ENCODE measurements at places on chromosomes 11 and 22.

DNA sequence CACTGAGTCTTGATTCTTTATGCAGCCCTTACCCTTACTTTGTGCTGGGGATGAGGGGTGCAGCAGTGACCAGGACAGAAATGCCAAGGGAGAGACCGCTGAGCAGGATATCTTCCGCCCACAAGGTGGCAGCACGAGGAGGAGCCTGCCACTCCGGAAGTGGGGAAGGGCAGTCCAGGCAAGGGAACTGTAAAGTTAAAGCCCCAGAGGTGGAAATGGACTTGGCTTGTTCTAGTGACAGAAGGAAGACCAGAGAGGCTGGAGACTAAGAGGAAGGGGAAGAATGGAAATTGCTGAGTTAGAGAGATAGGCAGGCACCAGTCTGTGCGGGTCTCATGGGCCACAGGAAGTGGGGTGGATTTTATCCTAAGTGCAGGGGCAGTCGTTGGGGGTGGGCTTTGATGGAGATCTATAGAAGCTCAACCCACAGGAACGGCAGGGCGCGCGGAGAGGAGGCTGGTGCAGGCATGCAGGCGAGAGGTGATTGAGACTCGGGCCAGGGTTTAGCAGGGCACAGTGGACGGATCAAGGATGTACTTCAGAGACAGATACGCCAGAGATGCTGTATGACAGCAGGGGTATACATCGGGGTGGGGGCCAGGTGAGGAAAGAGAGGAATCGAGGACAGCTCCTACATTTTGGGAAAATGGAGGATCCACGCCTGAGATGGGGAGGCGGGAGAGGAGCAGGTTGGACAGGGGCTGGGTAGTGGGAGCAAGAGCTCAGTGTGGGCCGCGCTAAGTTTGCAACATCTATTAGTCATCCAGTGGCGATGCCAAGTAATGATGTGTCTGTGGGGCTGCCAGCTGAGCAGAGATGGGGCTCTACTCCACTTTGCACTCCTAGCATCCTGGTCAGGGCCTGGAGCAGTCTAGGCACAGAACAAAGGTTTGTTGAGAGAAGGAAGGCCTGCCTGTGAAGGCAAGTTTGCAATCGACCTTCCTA is 3.3 kb upstream of the GRK2 start:
- peak; percentile 88 for DNase-seq

DNA sequence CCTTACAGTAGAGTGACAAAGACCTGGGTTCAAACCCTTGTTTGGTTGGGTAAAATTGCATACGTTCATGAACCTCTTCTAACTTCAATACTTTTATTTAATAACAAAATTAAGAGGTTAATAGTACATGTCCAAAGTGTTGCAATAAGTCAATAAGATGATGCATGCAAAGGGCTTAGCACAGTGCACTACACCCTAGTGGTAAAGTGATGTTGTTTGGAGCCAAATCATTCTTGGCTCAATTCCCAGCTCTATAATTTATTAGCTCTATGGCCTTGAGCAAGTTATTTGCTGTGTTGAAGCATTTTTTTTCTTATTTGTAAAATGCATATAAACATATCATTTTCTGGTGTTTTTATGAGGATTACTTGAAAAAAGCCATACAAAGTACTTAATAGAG is 945.3 kb downstream of the LRRC4C start:
- DNase-seq: peak; percentile 34

GRCh38 chr22:30244066-30244465 is 2.5 kb downstream of the LIF start:
- no peak for DNase-seq

DNA sequence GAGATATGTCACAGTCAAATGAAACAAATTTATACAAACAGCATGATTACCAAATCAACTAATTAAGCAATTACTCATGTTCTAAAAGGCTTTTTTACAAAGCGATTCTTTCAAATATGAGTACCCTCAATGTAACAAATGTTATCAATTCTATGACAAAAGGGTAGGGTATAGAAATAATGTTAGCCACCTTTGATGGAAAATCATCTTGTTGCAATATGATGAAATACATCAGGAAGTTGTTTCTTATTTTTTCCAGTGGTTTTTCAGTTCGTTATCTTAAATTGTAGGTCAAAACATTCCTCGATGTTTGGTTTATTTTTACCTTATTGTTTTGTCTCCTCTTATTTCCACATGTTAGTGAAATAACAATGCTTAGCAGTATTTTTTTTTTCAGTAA is 6.5 kb downstream of the ARHGEF12 start:
- no peak for DNase-seq

DNA sequence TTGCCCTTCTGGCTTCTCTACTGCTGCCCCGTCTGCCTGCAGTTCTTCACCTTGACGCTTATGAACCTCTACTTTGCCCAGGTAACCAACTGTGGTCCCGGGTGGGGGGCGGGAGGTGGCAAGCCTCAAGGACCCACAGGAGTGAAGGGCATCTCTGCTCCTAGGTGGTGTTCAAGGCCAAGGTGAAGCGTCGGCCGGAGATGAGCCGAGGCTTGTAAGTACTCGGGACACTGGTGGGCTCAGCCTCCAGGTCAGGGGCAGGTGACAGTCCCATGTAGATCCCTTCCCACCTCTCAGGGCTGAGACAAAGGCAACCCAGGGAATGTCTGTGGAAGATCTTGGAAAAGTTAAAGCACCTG is 1.1 kb downstream of the GPR137 start:
- DNase-seq: no peak

DNA sequence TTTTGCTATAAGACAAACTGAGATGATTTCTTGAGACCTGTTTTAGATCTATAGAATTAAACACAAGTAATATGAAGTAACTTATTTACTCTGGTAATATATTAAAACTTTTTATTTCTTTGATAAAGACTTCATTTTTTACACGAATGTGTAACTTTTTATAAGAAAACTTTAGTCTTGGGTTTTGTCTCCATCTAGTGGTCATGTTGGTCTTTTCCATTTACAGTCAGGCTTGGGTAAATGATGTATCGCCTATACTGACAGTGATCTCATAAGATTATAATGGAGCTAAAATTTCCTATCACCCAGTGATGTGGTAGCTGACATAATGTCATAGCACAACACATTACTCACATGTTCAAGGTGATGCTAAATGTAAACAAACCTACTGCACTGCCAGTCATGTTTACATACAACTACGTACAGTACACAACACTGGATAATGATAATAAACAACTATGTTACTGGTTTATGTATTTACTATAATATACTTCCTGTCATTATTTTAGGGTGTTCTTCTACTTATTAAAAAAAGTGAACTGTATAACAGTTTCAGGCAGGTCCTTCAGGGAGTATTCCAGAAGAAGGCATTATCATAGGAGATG is 7.5 kb upstream of the C11orf97 start:
- peak; percentile 68 for DNase-seq

- DNase-seq: no peak
Observed at GRCh38 chr22:36658900-36659299, 44.7 kb downstream of the CACNG2 start.

- DNase-seq: peak; percentile 67
Observed at GRCh38 chr11:15901054-15901453, 455.3 kb downstream of the SOX6 start.

- DNase-seq: no peak
Observed at GRCh38 chr11:117070016-117070415, 28.2 kb downstream of the SIK3 start.

GRCh38 chr11:107702723-107703122 is 9.1 kb downstream of the SLN start:
- no peak for DNase-seq

GRCh38 chr11:95337972-95338429 is 107.0 kb upstream of the SESN3 start:
- DNase-seq: no peak

GRCh38 chr11:95076416-95076815 is 9.7 kb downstream of the SRSF8 start:
- DNase-seq: peak; percentile 40

GRCh38 chr22:48357196-48357595 is 1470.5 kb downstream of the BRD1 start:
- no peak for DNase-seq

DNA sequence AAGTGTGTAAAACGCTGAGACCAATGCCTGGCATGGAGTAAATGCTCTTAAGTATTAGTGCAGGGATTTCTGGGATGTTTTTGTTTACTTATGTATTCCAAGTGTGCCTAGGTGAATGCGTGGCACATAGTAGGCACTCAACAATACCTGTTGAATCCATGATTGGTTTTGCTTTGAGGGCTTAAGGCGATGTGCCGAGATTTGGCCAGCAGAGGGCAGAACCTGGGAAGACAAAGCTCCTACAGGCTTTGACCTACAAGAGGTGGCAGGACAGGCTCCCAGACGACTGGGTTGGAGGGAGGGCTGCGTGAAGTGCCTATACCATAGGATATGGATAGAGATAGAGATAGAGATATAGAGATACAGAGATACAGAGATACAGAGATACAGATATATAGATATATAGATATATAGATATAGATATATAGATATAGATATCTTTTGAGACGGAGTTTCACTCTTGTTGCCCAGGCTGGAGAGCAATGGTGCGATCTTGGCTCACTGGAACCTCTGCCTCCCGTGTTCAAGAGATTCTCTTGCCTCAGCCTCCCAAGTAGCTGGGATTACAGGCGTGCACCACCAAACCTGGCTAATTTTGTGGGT is 13.9 kb downstream of the KCNE3 start:
- DNase-seq: peak; percentile 80

DNA sequence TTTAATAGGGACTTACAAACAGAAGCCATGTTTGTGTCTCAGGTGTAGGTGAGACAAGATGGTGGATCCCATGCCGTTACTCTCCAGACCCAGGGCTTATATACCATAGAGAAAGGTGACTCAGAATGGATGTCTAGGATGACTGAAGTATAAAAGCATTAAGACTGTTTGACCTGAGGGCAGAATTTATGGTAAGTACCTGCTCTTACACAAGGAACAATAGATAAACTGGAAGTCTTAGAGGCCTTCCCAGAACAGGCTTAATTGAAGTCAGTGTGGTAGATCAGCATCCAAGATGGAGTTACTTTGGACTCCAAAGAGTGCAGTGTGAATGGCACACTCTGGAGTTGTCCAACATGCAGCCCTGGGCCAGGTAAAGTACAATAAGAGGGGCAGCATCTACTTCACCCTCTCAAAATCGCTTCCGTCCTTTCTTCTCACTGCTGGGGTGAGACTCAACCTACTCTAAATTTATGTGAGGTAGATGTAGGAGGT is 387.0 kb upstream of the DDI1 start:
- DNase-seq: no peak

All from hepatocyte (in vitro differentiated cells).